HEK293T (cell line): ENCODE measurements at places on chromosomes 13 and 19.

DNA sequence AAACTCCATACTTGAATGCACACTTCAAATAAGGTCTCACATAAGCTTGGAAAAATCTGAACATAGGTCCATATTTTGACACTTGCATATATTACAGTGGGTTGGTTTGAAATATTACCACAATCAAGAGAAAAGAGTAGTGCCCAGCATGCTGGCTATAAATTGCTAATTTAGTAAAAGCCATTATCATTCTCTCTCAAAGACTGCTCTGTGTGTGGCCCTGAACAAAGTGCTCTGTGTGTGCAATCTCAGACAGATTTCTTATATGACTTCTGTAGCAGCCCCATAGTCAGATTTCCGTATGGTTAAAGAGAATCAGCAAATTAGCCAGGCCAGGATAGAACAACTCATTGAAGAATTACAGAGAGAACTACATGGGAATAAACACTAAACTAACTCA lies 78.2 kb downstream of the LIG4 start:
- DNase-seq, result no peak

DNA sequence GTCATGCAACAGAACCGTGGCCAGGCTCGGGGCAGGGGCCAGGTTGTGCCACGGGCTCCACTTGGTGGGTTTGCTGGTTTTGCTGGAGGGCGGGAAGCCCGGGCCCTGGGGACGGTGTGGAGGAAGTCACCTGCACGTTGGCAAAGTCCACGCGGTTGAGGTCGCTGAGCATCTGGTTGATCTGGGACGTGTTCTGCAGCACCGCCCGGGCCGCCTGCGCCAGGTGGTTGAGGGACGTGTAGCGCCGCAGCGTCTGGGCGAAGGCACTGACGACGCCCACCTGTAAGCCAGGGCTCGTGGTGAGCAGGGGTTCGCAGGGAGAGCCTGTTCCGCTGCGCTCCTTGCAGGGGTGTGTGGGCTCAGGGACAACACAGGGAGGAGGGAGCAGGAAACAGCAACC lies 24.7 kb upstream of the RANBP3 start:
- DNase-seq, result no peak

DNA sequence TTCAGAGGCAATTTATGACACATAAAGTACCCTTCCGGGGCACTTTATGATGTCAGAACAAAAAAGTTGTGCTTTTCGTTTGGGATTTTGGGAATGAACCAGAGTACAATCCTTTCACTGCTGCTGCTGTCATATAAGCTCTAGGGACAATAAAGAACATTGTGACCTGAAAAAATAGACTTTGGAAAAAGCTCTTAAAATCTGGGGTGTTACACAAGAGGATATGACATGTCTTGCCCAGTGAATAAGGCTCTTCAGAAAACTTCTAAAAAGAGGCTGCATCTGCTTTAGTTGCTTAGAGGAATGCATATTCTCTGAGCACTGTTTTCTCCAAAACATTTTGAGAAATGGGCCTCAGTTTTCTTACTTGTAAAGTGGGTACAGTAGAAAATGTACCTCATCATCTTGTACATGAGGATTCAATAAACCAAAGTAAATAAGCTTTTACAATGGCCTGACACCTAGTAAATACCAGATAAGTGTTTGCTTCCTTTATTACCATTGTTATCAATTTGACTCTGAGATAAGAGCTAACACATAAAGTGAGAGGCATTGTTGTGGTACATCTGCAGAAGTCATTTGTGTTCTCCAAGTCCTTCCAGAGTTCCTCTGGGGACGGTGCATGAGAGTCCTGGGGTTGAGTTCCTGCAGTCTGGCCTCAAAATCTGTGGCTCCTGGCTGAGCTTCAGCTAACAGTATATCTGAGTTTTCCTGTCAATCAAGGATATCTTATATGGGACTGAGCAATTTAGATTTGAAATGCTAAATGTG lies 67.4 kb upstream of the EDNRB start:
- DNase-seq, result no peak

DNA sequence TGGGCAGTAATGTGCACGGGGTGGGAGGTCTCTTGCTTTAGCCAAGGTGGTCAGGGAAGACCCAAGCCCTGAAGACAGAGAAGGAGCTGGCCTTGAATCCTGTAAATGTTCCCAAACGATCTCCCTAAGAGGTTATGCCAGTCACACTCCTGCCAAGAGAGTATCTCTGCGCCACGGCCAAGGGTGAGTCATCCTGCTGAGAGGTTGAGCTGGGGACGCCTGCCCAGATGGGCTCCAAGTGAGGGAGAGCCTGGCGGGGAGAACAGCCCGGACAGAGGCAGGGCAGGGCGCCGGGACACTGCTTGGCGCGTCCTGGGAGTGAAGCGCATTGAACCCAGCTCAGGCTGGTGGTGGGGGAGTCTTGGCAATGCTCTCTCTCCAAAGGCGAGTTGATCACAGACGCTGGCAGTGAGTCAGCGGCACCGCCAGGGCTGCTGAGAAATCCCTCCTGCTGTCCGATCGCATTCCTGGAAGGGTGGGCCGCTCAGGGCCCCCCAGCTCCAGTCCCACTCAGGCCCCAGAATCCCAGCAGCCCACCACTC lies 16.4 kb downstream of the SULT2B1 start:
- DNase-seq, result no peak

- no peak for DNase-seq
Observed at GRCh38 chr13:20074966-20075365, 85.9 kb downstream of the GJA3 start.

GRCh38 chr19:49017666-49018351 lies 918 bp upstream of the LHB start:
- DNase-seq, result peak; percentile 69

DNA sequence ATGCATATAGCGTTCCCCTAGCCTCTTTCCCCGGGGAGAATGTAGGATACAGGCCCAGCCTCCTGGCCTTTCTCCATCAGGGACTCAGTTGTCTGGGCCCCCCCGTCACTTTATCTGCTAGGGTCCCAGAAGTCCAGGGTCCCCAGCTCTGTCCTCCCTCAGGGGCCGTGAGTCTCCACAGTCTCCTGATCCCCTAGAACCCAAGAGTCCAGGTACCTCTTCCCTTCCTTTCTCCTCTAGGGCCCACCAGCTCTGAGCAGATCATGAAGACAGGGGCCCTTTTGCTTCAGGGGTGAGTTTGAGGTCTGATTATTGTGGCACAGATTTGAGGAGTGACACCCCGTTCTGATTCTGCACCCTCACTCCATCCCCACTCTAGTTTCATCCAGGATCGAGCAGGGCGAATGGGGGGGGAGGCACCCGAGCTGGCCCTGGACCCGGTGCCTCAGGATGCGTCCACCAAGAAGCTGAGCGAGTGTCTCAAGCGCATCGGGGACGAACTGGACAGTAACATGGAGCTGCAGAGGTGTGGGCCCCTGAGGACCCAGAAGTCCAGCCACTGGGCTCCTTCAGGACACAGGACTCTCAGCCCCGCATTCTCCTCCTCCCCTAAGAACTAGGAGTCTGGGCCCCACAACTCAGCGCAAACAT lies 758 bp downstream of the BAX start:
- no peak for DNase-seq

DNA sequence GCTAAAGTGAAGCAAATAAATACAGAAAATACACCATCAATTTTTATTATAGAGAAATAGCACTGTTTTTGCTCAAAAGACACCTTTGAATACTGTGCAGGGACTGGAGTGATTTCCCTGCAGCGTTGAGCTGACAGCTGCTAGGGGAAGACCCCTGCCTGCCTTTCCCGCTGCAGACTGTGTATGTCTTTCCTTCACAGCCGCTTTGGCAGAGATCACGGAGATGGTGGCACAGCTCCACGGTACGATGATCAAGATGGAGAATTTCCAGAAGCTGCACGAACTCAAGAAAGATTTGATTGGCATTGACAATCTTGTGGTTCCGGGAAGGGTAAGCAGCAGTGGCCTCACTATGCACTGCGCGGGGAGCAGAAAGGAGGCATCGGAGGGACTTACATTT lies 141.5 kb downstream of the STK24 start:
- no peak for DNase-seq

DNA sequence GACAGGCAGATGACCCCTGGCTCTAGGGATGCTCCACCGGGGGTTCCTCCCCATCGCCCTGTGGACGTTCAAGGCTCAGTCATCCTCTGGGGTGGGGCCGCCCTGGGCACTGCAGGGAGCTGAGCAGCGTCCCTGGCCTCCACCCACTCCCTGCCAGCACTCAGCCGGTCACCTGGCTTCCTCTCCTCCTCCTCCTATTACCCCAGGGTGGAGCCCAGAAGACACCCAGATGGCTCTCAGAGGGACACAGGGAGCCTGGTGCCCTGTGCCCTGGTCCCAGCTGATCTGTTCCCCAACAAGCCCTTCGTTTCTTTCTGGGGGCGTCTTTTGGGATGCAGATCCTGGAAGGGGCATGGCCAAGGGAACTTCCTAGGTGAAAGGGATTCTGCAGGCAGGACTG lies 3.7 kb upstream of the MKNK2 start:
- DNase-seq, result no peak

DNA sequence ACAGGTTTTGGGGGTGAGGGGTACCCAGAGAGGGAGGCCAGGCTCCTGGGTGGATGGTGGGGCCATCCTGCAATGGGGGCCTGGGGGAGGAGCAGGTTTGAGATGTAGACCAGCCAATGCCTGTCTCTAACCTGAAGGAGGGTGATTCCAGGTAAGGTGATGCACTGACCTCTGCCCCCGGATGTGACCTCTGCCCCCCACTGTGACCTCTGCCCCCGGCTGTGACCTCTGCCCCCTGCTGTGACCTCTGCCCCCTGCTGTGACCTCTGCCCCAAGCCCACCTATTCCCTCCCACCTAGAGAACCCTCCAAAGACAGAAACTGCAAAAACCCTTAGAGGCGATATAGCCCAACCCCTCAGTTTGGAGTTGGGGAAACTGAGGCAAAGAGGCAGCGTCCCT lies 10.3 kb upstream of the SPACA4 start:
- DNase-seq, result no peak

DNA sequence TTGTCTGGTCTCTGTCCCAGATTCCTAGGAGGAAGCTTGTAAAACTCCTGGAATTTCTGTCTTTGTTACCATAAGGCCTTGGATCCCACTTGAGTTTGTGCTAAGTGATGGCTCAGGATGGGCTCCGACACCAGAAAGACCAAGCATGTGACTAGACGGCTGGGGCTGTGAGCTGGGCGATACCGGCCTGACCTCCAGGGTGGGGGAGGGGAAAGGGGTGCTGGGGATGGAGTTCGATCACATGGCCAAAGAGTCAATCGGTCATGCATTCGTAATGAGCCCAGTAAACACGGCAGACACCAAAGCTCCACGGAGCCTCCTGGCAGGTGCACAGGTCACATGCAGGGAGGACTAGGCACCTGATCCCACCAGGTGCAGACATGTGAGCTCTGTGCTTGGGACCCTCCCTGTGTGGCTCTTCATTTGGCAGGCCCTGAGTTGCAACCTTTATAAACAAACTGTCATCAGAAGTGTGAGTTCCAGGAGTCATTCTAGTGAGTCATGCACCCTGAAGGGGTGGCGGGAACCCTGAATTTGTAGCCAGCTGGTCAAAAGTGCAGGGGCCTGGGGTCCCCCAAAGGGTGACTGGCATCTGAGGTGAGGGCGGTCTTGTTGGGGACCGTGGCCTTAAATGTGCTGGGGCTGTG lies 27.1 kb downstream of the ELAVL1 start:
- no peak for DNase-seq

GRCh38 chr19:23273022-23273589 lies 22.9 kb upstream of the ZNF724 start:
- no peak for DNase-seq

DNA sequence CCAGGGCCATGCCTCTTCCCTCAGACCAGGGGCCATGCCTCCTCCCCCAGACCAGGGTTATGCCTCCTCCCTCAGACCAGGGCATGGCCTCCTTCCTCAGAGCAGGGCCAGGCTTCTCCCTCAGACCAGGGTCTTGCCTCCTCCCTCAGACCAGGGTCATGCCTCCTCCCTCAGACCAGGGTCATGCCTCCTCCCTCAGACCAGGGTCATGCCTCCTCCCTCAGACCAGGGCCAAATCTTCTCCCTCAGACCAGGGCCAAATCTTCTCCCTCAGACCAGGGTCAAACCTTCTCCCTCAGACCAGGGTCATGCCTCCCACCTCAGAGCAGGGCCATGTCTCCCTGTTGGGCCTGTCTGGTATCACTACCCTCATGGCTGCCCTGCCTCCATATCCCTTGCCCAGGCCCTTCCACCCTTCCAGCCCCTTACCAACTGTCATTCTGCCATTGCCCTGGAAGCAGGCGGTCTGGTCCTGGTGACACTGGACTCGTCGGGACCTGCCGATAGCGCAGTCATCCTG lies 4.2 kb downstream of the LYPD5 start:
- no peak for DNase-seq

GRCh38 chr13:50636007-50636704 lies 207.3 kb downstream of the DLEU7 start:
- DNase-seq, result peak; percentile 17

DNA sequence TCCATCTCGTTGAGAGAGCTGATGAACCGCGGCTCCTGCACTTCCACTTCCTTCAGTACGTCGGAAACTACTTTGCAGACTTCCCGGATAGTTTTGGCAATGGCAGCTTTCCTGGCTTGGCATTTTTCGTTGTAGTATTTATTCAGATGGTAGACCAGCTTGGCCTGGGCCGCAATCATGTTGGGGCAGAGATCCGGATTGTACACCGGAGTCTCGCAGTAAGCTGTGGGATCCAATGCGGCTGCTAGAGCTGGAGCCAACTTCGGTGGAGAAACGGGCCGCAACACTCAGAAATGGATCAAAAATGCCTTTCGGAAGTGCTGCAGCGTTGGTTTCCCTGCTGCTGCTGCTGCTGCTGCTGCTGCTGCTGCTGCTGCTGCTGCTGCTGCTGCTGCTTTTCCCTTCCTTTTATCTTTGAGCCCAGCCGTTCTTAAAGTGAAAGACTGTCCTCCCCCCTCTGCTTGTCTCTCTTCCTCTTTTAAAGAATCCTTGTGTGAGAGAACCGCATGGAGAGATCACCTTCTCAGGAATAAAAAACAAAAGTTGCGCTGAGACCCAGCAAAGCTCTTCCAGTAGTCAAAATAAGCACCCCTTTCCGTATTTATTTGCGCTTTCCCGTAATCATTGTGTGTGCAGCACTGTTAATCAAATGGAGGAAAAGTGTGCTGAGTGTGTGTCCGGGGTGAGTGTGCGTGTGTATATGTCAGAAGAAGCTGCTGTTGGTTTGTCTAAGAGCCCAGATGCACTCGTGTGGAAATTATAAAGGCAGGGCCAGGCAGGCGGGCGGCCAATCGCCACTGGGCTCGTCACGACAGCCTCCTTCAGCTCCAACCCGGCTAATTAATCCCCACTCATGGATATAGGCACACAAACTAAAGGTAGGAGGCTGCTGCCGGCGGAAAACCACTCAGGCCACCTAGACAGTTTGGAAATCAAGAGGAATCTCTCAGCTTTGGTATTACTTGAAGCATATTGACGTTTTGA lies at the start of gene MAB21L1:
TSS of gene MAB21L1 (minus strand) at position 730 of the 984 bp plus-strand sequence. CDS start at position 179, 551 bp downstream.
- DNase-seq, result peak; percentile 69

- DNase-seq, result peak; percentile 56
Observed at GRCh38 chr19:12721656-12722565, 1.8 kb downstream of the TNPO2 start.
